ENCODE measurements at places on chromosomes 1 and 21.

- DNase-seq: no peak
Measured at GRCh38 chr1:47459253-47459788, 21.5 kb downstream of the FOXD2 start.

DNA sequence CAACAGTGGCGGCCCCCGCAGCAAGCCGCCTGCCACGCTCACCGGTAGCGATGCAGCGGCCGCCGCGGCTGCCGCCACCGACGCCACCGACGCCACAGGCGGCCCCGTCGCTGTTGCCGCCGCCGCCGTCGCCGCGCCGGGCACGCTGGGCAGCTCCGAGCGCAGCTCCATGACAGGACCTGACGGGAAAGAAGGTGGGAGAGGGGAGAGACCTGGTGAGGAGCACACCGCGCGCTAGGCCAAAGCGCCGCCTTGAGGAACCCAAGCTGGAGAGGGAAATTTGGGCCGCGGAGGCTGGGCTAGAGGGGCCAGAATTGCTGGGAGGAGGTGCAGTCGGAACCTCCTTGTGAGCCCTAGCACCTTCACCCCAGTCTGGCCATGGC lies 1.9 kb downstream of the DMRTA2 start:
- DNase-seq: no peak

GRCh38 chr1:164223378-164223777 lies 335.6 kb upstream of the PBX1 start:
- DNase-seq: no peak

DNA sequence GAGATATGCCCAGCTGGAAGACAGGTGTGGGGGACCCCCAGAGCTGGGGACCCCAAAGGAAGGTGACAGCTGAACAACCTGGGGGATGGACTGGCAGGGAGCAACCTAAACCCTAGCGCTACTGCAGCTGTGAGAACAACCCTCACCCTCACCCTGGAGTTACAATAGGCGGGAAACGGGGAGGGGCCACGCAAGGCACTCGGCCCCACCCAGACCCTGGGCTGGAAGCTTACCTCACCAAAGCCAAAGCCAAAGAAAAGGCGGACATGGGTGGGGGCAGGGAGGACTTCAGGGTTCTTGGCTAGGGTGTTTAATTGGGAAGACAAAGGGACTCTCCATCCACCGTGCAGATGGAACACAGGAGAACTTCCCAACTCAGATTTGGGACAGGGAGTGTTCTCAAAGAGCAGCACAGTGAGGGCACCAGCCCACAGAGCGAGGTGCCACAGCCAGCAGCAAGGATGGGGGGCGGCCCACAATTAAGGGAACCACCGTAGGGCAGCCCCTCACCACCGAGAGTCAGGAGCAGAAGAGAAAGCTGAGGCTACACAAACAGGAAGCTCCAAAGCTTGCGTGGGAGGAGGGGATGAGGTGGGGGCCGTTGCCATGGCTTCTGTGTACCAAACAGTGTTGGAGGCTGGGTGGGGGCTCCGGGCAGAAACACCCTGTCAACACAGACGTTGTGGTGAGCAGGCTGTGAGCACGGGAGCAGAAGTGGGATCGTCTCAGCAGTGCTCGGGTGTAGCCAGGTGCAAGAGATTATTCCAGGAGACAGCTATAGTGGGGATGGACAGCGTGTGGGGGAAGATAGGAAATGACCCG lies 1.9 kb downstream of the TAGLN2 start:
- DNase-seq: peak; percentile 46

DNA sequence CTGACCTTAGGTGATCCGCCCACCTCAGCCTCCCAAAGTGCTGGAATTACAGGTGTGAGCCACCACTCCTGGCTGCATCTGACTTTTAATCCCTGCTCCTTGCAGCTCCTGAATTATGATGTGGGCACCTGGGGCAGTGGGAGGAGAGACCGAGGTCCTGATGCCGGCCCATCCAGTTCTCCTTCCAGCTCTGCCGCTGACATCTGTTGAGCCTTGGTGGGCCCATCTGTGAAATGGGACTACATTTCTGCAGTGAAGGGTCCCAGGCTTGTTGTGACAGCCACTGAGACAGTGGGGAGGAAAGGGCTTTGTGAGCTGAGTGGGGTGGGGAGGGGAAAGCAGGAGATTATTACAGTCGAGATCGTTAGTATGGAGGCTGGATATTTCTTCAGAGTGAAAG lies 11.8 kb downstream of the PLA2G2F start:
- no peak for DNase-seq

- no peak for DNase-seq
Measured at GRCh38 chr1:156124557-156125483, 10.3 kb downstream of the LMNA start.

DNA sequence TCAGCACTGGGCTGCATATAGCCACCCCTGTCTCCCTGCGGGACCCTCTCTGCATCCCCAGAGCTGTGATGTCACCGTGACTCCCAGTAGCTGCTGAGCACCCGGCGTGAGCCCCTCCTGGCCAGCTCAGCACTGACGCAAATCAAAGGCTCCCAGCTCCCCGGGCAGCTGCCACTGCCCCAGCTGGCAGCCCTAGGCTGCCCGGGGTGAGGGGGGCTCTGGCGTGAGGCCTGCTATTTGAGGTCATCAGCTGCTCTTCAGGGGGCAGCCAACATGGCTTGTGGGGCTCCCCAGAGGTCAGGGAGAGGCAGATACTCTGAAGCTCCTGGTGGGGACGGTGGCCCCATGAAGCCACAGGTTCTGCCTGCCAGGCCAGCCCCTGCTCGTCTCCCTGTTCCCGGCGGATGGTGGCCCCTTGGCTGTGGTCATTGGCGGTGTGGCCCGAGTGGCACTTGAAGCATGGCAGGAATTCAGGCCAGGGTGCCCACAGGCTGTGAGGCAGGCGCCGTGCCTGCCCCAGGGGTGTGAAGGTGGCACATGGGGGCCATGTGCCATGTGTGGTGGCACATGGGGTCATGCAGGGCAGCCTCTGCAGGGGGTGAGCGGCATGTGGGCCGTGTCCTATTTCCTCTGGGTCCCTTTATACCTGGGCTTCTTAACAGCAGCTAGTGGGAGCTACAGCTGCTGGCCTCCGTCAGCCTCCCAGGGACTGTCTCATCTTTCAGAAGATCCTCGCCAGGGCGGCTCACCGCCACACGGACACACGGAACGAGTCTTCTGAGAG lies 85.4 kb downstream of the SIK1 start:
- no peak for DNase-seq

GRCh38 chr1:3596663-3597598 lies 14.4 kb downstream of the MEGF6 start:
- no peak for DNase-seq

- DNase-seq: no peak
Measured at GRCh38 chr1:1175221-1176062, 1.8 kb downstream of the TTLL10 start.

GRCh38 chr1:6154525-6155319 lies 25.4 kb downstream of the CHD5 start:
- DNase-seq: no peak

- no peak for DNase-seq
Measured at GRCh38 chr1:169094897-169095569, 11.5 kb upstream of the ATP1B1 start.

- DNase-seq: no peak
Measured at GRCh38 chr1:20380175-20380574, 89.5 kb downstream of the VWA5B1 start.

GRCh38 chr1:76124196-76124595 lies 49.6 kb downstream of the ST6GALNAC3 start:
- no peak for DNase-seq

- peak; percentile 18 for DNase-seq
Measured at GRCh38 chr1:242017580-242018233, 18.8 kb upstream of the MAP1LC3C start.

DNA sequence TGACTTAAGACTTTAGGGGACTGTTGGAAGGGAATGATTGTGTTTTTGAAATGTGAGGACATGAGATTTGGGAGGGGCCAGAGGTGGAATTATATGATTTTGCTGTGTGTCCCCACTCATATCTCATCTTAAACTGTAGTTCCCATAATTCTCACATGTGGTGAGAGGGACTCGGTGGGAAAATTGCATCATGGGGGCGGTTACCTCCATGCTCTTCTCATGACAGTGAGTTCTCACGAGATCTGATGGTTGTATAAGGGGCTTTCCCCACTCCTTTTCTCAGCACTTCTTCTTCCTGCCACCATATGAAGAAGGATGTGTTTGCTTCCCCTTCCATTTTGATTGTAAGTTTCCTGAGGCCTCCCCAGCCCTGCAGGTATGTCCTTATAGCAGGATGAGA lies 35.0 kb upstream of the SCAF4 start:
- DNase-seq: no peak

DNA sequence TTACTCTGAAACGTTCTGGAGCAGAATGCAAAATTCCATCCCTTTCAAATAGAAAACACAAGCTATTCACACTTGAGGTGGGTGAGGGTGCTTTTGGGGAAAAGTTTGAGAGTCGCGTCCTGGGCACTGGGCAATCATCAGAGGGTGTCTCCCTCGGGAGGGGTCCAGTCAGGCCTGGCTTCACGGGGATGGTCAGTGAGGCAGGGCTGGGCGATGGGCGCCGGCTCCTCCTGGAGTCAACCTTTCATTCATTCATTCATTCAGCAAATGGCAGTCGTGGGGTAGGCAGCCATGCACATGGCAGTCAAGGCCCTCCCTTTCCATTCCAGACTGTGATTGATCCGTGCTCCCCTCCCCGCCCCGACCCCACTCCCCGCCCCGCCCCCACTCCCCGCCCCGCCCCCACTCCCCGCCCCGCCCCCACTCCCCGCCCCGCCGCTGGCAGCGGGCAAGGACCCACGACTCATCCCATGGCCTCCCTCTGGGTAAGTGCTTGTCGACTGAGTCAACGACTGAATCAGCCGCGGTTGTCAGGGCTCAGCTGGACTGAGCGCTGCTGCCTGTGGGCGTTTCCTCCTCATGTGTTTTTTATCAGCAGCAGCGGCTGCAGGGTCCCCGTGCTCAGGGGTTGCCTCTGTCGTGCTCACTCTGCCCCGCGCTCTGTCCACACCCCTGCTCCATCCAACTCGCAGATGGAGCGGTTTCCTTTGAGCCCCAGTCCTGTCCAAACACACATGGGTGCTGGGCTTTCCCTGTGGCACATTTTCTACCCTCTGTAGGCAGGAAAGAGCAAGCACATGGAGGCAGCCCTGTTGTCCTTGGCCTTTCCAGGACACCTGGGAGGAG lies 12.5 kb upstream of the SPSB1 start:
- peak; percentile 52 for DNase-seq

DNA sequence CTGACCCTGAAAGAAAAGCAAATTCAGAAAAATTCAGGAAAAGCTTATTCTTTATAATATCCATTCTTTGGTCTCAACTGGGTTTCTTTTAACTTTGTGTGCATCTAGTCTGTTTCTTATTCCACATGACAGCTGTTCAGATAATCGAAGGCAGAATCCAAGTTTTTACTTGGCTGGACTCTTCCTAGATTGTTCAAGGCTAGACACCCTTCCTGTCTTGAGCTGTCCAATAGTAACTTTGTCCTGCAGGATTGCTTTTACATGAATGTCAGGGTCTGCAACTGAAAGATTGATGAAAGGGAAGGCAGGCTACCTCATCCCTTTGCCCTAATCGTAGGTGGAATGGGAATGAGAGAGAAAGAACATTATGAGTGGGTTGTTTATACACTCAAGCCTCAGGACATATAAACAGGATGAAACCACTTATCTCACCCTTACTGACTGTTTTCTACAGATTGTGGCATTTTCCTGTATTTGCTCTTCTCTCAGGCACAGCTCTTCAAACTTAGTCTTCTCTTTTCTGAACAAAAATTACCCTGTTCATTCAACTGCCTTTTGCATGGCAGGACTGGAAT lies 76.9 kb downstream of the LEPR start:
- DNase-seq: no peak

DNA sequence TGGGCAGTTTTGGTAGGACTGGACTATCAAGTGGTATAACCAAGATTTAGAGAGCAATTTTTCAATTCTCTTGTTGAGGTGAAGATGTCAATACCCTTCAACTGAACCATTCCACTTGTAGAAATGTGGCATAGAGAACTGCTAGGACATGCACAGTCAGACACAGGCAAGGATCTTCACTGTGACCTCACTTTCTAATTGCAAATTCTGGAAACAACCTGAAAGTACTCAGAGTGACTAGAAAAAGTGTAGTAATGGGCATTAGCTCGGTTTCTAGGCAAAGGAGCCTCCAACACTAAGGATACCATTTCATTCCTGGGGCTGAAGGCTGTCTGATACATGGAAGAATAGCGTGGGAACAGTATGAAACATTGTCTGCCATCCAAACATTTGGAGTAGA lies 433.0 kb upstream of the RUNX1 start:
- DNase-seq: no peak

GRCh38 chr1:234662148-234662547 lies 52.2 kb upstream of the IRF2BP2 start:
- DNase-seq: no peak

GRCh38 chr1:15762546-15762945 lies 4.0 kb downstream of the FBLIM1 start:
- DNase-seq: no peak

GRCh38 chr21:32312976-32313375 lies 14.3 kb downstream of the MRAP start:
- no peak for DNase-seq

- no peak for DNase-seq
Measured at GRCh38 chr1:116766616-116767469, 12.6 kb downstream of the CD2 start.

- DNase-seq: peak; percentile 30
Measured at GRCh38 chr1:66764994-66765578, 12.8 kb downstream of the DYNLT5 start.

- DNase-seq: peak; percentile 23
Measured at GRCh38 chr21:42003051-42003461, 7.1 kb downstream of the ZBTB21 start.

GRCh38 chr1:170247751-170248521 lies 102.2 kb downstream of the NTMT2 start:
- no peak for DNase-seq

Measured in stimulated activated CD4-positive, alpha-beta T cell treated with anti-CD3 and anti-CD28 coated beads, Interleukin-12 subunit alpha, Interleukin-12 subunit beta, amount 100 ng/mL, for 4 hours (primary cell).